ENCODE measurements at places on chromosomes 6 and 20.

GRCh38 chr6:37486121-37486839, 13.4 kb downstream of the CCDC167 start:
- DNase-seq, result no peak

DNA sequence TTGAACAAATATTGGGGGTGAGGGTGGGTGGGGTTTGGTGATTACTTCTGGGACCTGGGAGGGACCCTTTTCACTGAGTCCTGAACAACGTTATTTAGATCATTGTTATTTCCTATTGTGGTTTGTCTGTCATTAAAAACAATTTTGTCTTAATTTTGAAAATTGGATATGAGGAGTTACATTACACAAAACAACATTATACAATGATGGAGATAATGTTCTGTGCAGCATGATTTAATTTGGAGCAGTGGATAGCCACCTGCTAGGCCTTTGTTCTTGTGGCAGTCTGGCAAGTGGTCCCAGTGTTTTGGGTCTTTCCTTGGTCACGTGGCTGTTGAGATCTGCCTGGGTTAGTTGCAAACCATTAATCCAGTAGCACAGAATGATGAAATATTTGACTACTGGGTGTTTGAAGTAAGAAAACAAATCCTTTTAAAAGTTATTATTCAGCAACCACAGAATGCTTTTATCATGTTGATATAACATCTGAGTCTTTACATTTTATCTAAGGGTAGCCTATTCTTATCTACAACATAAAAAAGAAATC, 172.8 kb downstream of the CDKAL1 start:
- DNase-seq, result no peak

GRCh38 chr6:142419071-142419470, 117.3 kb downstream of the ADGRG6 start:
- no peak for DNase-seq

DNA sequence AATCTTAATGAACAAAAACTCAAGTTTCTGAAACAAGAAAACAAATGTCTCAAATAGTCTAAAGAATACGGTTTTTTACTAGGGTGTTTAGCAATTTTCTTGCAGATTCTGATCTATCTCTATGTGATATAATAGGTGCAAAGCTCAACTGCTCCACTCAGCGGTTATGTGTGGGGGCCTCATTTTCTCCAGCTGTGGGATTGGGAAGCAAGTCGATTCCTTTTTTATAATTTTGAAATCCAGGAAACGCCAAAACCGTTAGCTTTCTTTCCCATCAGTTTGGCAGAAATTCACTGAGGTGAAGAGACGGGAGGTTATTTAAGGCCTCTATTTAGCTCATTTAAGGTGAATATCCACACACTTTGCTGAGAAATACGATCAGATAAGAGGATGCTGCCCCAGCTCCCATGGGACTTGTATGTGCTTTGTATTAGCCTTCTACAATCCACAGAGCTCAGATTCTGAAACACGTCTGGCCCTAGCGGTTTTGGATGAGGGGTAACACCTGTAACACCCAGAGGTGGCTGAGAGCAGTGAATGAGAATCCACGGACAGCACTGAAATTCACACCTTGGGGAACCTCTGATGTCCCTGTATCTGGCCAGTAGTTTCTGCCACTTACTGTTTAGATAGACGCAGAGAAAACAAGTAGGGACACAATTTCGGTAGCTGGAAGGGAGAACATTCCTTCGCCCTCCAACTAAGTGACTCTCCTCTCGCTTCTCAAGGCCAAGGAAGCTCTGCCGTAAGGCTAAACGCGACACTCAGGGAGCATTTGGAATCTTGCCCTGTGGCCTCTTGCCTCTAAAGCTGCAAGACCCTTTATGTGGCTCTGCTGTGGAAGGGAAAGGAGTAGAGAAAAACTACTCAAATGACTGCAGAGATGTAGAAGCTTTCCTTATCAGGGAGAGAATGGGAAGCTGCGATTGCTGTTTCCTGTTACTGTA, 6.5 kb upstream of the BCAS4 start:
- no peak for DNase-seq

DNA sequence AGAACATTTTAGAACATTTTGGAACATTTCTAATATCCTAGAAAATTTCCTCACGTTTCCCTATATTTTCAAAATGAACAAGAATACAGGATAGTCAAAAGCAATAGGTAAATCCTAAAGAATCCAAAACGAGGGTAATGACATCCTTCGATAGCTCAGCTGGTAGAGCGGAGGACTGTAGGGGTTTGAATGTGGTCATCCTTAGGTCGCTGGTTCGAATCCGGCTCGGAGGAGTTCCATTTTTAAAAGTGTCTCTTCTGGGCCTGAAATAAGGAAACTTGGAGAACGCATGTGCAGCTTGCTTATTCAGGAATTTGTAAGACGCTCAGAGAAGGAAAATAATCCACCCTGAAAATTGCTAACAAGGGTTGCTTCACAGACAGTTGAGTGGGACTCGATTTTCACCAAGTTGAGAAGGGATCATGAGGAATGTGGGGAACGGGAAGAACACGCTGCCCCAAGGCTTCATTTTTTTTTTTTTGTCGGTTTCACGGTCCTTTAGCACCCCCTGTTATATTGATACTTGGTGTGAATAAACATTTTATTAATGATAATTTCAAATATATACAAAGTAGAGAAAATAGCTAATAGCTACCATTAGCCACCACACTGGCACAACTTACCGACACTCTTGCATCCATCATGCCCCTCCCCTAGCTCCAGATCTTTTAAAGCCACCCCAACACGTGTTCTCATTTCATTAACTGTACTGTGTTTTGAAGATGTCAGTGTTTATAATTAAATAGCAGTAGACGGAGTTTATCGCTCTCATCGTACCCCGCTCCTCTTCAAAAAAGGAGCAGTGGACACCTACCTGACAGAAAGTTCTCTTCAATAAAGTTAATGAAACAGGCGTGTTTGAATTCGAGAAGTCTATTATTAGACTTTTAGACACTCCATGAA, 1.8 kb upstream of the ABT1 start:
- DNase-seq, result peak; percentile 81

DNA sequence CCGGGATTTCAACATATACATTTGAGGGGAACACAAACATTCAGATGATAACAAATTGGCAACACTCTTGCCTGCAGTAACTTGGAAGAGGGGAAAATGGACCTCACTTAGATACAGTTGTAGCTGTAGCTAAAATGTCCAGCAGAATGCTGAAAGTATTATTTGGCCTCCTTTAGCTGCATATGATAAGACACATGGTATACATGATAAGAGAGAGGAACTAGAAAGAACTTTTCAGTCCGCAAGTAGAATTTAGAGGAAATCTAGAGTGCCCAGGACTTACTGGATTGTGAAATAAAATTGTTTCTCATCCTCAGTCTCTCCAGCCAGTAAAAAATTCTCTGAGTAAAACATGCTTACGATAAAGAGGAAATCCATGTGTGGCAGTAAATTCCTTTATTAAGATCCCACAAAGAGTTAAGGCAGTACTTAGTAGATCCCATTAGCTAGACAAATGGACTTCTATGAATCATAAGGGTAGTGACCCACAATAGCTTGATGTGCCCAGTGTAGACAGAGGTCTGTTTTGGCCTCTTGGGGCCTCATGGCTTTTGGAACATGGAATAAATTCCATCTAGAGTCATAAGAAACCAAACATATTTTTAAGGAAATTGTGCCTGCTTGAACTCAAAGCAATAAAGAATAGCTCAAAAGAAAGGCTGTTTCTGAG, 87.9 kb upstream of the RBM24 start:
- DNase-seq, result no peak

GRCh38 chr6:144331491-144331969, 46.4 kb downstream of the UTRN start:
- no peak for DNase-seq

GRCh38 chr6:40205801-40206200, 271.5 kb upstream of the MOCS1 start:
- no peak for DNase-seq
